SHP77 (cell line): ENCODE measurements at places on chromosomes 6 and 20.

DNA sequence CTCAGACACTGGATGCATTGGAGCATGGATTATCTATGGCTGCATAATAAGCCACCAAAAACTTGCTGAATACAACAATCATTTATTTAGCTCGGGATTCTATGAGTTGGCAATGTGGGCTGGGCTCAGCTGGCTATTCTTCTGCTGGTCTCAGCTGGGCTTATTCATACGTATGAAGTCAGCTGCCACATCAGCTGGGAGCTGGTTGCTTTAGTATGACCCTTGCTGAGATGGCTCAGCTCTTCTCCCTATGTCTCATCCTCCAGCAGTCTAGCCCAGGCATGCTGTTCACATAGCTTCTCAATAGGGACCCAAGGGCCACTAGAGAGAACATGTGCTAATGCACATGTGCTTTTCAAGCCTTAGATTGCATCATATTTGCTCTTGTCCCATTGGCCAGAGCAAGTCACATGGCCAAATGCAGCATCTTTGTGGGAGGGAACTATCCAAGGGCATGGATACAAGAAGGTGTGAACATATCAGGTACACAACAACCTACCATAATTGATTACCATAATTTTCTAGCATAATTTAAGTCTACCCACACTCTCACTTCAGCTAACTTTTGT lies 444.6 kb downstream of the KIF16B start:
- DNase-seq: no peak

DNA sequence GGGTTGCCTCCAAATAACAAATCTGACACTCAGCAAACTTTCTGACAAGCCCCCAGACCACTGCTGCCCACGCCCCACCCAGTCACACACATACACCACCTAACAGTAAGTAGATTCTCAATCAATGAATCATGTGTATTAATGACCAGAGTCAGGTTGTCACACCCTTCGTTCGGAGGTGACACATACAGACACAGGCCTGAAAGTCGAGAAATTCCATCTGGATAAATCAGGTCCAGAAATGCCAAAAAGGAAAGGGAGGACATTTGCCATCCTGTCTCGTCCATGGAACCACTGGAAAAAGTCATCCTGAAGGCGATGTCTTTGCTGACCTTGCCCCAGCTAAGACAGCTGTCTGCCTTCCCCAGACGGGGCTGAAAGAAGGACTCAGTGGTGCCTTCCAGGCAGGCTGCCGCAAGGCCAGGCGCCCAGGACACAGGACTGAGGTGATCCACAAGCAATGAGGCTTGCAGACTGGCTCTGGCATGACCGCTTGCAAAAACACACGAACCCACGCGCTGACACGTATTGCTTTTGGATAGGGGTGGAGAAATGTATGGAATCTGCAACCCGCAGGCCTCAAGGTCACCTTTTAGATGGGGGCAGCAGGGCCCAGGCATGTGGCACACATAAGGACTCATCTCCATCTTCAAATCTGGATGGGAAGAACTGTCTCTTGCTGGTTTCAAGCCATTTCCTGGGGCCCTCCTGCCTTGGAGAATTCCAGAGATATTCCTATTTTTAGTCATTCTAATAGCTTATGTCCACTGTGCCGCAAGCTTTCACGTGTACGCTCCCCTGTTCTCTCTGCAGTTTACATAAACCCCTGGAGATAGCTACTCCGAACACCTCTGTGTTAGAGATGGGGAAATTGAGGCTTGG lies 9.0 kb downstream of the NFATC2 start:
- no peak for DNase-seq

DNA sequence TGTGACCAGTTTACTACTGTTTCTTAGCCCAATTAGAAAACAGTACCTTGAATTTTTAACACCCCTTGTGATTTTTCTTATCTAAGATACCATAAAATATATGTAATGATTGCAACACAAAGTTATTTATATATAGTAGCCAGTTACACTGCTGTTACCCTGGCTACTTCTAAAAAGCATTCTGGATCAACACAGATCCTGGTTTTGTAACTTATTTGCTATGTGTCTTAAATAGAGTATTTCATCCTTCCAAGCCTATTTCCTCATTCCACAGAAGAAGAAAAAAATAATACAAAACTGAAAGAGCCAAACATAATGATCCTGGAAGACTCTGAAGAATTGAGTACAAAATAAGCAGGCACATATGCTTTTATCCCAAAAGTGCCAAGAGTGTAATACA lies 19.0 kb upstream of the GSTA4 start:
- DNase-seq: no peak

DNA sequence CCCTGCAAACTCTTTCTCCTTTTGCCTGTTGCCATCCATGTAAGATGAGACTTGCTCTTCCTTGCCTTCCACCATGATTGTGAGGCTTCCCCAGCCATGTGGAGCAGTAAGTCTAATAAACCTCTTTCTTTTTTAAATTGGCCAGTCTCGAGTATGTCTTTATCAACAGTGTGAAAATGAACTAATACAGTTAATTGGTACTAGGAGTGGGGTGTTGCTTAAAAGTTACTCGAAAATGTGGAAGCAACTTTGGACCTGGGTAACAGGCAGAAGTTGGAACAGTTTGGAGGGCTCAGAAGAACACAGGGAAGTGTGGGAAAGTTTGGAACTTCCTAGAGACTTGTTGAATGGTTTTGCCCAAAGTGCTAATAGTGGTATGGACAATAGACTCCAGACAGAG lies 359.2 kb upstream of the KHDRBS2 start:
- DNase-seq: no peak

DNA sequence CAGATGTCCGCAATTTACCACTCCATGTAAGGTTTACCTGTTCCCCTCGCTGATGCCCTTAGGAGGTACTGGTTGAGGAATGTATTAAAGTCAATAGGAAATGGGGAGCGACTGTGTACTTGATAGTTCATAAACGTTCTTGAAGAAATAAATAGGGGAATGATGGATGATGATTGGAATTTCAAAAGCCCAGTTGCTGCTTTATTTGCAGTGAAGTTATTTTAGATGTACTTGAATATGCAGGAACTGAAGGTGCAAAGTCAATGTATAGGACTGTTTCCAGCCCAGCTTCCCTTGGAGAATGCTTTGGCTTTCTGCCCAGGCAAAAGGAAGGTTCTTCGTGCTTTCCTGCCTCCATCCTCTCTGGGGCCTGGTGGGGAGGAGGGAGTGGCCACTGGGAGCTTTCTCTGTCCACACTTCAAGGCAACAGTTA lies 19.8 kb downstream of the ADGRF5 start:
- no peak for DNase-seq

GRCh38 chr6:56789879-56790278 lies 147.2 kb upstream of the DST start:
- DNase-seq: no peak

DNA sequence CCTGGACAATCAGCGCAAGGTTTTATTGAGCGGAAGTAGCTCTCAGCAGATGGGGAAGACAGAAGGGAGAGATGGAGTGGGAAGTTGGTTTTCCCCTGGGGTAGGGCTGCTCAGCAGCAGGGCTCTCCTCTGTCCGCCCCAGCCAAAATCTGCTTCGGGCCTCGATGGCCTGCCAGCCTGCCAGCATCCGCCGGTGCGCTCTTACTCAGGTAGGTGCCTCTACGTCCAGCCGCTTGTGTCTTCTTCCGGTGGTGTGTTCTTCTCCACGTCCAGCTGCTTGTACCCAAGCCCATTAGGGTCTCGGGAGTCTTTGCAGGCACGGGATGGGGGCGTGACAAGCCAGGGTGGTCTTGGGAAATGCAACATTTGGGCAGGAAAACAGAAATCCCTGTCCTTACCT lies 1340.0 kb upstream of the MAP3K7 start:
- no peak for DNase-seq
